ENCODE measurements at places on chromosomes 1 and 21.

GRCh38 chr1:220808345-220809186 lies 21.9 kb downstream of the MTARC1 start:
- no peak for DNase-seq

DNA sequence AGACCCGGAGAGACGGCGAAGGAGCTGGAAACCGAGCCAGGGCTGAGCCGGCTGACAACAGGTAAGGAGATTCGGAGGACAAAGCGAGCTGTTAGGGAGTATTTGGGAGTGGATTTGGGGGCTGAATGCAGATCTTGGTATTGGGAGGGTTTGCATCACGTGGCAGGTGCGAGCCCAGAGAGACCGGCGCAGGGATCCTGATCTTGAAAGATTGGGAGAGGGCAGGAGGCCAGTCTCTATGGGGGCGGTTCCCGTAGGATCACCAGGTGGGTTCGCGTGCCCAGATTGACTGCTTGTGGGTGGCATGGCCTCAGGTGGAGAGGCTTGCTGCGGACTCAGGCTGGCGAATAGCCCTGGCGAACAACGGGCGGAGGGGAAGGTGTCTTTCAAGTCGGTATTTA lies 204 bp downstream of the CIART start:
- no peak for DNase-seq

GRCh38 chr1:224450561-224451350 lies 16.2 kb upstream of the WDR26 start:
- no peak for DNase-seq

- DNase-seq: no peak
Observed at GRCh38 chr1:107572674-107573211, 392.2 kb downstream of the VAV3 start.

DNA sequence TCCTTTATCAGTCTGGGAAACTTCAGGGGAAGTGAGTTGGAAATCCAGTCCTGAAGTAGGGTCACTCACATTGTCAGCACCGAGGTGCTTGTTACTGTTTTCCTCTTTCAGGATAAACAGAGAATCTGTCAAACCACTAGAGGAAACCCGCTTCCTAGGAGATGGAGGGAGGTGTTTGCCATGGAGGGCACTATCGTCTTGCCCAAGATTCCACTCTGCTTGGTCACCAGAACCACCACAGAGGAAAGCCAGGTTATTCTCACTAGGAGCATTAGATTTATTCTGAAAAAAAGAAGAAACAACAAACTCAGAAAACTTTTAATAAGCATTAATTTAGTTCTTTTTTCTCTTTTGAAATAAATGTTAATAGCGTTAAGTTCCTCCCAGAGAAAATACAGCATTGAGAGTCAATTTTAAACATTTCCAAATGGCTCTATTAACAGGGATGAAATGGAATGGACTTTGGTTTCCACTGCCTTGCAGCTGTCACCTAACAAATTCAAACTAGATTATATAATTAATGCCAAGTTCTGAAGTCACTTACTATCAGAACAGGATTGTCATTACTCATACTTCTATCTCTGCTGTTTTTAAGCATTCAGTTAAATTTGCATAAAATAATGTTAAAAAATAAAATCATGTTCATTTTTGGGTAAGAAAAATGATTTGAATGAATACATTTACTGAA lies 242.8 kb downstream of the CRB1 start:
- DNase-seq: no peak

DNA sequence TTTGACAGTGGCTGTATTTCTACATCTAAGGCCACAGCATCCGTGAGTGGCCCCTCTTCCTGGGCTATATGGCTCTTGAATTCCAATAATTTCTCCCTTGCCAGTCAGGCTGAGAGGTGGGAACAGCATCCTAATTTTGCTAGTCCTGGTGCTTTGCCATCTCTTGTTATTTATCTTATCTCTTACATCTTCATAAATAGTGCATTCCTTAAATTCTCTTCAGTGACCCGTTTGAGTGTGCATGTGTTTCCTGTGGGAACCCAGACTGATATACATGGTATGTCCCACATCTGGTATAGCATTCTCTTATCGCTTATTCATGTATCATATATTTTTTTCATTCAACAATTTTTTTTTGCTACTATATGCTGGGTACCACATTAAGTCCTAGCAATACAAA lies 9.9 kb downstream of the S100A11 start:
- no peak for DNase-seq

- no peak for DNase-seq
Observed at GRCh38 chr1:208997726-208998312, 585.7 kb upstream of the CAMK1G start.

GRCh38 chr1:38213646-38214434 lies 167.2 kb upstream of the POU3F1 start:
- DNase-seq: no peak

GRCh38 chr21:34988625-34989024 lies 60.5 kb downstream of the RUNX1 start:
- no peak for DNase-seq

- no peak for DNase-seq
Observed at GRCh38 chr21:34166468-34166867, 93.1 kb downstream of the MRPS6 start.

DNA sequence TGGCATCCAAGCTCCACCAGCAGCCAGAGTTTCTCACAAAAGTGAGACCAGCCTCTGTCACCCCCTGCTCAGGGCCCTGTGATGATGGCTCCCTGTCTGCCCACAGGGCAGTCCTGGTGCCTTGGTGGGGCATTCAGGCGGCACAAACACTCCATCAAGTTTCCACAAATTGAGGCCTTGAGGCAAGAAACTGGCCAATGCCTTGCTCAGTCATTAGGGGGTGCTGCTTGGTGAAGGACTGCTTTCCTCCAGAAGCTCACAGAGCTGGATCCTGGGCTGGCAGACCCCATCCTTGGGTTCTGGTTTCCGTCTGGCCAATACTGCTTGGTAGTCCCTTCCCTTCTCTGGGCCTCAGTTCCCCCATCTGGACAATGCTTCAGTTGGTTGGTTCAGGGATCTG lies 12.5 kb upstream of the AHDC1 start:
- no peak for DNase-seq

DNA sequence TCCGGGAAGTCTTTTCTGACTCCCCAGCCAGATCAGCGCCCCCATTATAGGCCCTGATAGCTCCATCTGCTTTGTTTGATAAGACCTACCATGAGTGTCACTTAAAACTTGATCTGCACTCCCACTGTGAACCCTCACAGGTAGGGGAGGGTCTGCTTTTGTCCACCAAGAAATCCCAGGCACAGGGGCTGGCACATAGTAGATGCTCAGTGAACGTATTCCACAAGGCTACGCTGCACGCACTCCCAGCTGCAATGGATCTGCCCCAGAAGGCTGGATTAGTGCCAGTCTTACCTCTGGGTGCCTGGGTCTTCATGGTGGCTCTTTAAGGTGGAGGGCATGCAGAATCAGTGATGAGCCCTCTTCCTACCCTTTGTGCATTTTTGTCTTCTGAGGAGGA lies 447.1 kb downstream of the PTPRU start:
- peak; percentile 14 for DNase-seq

DNA sequence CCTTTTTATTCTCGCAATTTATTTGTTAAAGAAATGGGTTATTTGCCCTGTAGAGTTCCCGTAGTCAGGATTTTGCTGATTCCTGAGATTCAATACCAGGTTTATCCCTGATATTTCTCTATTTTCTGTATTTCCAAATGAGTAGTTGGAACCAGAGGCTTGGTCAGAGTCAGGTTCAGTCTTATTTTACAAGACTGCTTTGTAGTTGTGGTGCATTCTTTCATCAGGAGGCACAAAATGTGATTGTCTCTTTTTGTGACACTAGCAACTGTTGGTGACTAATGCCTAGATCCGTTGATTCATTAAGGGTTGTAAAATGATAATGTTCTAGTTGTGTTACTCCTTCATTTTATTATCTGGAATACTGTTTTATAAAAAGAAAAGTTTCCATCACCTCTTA lies 95.5 kb upstream of the TPTE start:
- DNase-seq: no peak

All from activated naive CD8-positive, alpha-beta T cell treated with anti-CD3 and anti-CD28 coated beads, Interleukin-2, amount 10 ng/mL, durations not matched to agents 7 days and 5 days (primary cell).